ENCODE measurements at places on chromosomes 3 and 15. TPM values are rescaled to one million over a fixed set of nuclear protein-coding genes. Genes with fewer than 3 reads are reported as not detected.

GRCh38 chr15:93247466-93248121 lies 158.6 kb upstream of the RGMA start:
- H3K36me3 ChIP-seq = no peaks in the 10 kb centered on the region
- DNase-seq = peak; percentile 28
- peaks cover 8% of the 10 kb centered on the region for H3K4me1 ChIP-seq
- no peak overlapping the region for H3K27ac ChIP-seq
- H3K4me3 ChIP-seq = no peak overlapping the region
- peaks cover 19% of the 10 kb centered on the region for H3K27me3 ChIP-seq

Gene CYP8B1
- not detected for total RNA-seq

DNA sequence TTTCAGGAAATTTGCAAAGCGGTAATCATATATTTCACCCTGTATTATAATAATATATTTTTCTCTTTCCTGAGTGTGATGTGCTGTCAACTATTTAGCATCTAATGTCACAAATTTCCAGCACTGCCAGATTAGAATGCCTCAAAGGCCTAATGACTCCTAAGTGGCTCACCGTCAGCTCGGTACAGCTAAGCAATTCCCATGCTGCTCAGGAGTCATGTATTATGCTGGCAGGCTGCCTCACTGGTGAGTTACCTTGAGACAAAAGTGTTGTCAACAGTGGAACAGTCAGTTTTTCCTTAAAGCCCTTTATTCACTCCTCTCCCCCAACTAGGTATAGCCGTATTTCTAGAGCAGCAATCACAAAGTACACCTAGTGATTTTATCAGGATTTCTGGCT lies 83.6 kb downstream of the NSUN3 start:
- no peaks in the 10 kb centered on the region for H3K27me3 ChIP-seq
- no peak for DNase-seq
- no peak overlapping the region for H3K4me3 ChIP-seq

- no peak overlapping the region for H3K4me3 ChIP-seq
- H3K4me1 ChIP-seq = no peaks in the 10 kb centered on the region
- H3K27ac ChIP-seq = no peak overlapping the region
- no peaks in the 10 kb centered on the region for H3K36me3 ChIP-seq
- H3K27me3 ChIP-seq = no peaks in the 10 kb centered on the region
- DNase-seq = no peak
Measured at GRCh38 chr3:22360164-22360563, 609.2 kb upstream of the ZNF385D start.

GRCh38 chr15:90159213-90159612 lies 41.9 kb upstream of the SEMA4B start:
- H3K27ac ChIP-seq = no peak overlapping the region
- H3K36me3 ChIP-seq = no peaks in the 10 kb centered on the region
- no peaks in the 10 kb centered on the region for H3K27me3 ChIP-seq
- DNase-seq = no peak
- H3K4me3 ChIP-seq = no peak overlapping the region

- H3K36me3 ChIP-seq = no peaks in the 10 kb centered on the region
- no peak overlapping the region for H3K27ac ChIP-seq
- H3K4me3 ChIP-seq = no peak overlapping the region
- H3K4me1 ChIP-seq = no peaks in the 10 kb centered on the region
- DNase-seq = no peak
Measured at GRCh38 chr3:180802837-180803236, 109.6 kb upstream of the FXR1 start.

DNA sequence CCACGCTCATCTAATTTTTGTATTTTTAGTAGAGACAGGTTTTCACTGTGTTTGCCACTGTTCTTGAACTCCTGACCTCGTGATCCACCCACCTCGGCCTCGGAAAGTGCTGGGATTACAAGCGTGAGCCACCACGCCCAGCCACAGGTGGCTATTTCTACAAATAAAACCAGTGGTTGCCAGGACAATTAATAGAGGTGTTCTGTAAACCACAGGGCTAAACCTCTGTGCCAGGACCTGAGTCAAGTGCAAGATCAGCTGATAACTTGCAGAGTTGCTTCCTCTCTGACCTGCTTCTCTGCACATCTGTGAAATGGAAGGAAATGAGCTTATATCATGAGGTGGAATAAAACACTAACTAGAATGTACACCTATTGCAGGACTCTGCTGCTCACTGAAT lies 72.8 kb downstream of the CD200R1L start:
- DNase-seq = peak; percentile 65
- H3K36me3 ChIP-seq = peaks cover 5% of the 10 kb centered on the region
- peak overlapping the region; percentile 12 for H3K4me3 ChIP-seq
- no peaks in the 10 kb centered on the region for H3K27me3 ChIP-seq

All from activated CD4-positive, alpha-beta memory T cell treated with anti-CD3 and anti-CD28 coated beads, Interleukin-2, amount 10 ng/mL, durations not matched to agents 7 days and 5 days (primary cell).